ENCODE measurements at places on chromosomes 5 and 9.

DNA sequence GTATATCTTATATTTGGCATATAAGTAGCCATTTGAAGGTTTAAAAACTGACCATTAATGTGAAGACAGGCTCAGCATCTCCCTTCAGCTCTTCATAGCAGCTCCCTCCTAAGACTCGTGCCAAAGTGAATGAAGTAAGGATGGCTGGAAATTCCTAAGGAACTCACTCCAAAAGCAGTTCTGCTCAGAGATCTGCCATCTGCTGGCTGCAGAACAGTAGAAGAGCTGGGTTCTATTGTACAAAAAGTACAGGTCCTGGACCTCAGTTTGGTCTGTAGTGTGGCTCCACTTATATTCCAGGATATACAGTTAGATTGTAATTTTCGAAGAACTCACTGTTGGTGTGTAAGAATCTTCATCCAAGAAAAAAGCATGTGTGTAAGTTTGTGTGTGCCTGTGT, 104.9 kb upstream of the RUSC2 start:
- DNase-seq, result no peak

DNA sequence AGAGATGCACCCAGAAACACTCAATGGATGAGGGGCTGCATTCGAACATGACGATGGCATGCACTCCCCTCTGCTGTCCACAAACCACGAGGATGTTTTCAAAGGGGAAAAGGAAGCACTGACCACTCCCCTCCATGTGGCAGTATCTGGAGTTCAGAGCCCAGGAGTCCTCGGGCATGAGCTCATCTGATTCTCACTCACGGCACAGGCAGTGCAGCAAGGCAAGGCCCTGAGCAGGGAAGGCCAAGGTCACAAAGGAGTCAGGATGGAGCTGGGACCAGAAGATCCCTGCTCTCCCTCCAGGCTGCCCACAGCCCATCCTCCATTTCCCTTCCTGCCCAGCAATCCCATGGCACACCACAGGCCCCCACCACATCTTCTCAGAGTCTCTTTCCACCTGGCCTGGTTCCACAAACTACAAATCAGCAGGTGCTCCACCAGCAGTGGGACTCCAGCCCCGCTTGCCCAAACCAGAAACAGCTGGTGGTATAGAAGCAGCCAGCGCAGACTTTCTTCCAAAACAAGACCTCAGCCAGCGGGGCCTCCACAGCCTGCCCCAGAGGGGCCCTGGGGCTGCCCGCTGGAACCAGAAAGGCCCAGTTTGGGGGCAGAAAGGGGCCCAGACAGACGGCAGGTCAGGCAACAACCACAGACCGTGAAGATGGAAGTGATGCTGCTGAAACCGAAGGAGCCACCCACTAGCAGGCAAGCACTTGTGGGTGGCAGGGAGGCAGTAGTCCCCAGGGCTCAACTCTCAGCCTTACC, 12.2 kb downstream of the TNIP1 start:
- DNase-seq, result no peak

DNA sequence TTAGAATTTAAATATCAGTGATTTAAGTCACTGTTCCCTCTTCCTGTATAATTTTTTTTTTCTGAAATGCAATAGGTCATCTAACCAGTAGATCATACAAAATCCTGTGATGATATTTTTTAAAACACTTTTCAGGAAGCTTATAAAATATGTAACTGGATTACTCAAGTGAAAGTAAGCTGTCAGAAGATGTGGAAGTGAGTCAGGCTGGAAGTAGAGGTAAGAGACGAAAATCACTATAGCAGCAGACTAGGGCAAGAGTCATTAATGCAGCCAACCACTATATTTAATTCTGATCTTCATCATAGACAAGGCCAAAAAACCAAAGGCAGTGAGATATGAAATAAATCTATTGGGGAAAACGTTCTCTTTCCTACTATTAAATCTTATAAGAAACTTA, 65.7 kb upstream of the C6 start:
- no peak for DNase-seq

DNA sequence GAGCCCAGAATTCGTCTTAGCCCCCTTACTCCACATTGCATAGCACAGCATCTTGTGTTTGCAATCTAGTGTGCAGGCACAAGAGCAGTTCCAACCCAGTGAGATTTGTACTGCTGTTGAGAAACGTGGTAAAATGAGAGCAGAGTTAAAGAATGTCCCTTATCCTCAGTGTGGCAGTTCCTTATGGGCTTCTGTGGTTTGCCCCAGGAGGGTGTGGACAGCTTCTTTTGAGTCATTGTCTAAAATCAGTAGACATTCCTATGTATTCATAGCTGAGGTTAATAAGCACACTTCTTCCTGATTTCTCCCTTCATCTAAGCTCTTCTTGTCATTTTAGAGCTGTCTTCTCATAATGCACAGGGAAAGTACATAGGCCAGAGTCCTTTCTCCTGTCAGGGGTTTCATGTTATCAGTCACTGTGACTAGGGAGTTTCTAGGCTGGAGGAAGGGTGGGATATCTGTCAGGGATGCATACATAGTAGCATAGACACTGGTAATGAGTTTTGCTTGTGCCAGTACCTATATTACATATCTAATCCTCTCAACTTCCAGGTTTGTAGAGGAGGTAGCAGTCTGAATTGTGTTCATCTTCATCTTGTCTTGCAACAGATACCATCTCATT, 2.0 kb upstream of the CAVIN4 start:
- no peak for DNase-seq

- DNase-seq, result peak; percentile 79
These were observed 473 bp downstream of the IRGM start for GRCh38 chr5:150846654-150847333.

- DNase-seq, result no peak
These were observed 555.1 kb upstream of the CTNND2 start for GRCh38 chr5:12459326-12459725.

DNA sequence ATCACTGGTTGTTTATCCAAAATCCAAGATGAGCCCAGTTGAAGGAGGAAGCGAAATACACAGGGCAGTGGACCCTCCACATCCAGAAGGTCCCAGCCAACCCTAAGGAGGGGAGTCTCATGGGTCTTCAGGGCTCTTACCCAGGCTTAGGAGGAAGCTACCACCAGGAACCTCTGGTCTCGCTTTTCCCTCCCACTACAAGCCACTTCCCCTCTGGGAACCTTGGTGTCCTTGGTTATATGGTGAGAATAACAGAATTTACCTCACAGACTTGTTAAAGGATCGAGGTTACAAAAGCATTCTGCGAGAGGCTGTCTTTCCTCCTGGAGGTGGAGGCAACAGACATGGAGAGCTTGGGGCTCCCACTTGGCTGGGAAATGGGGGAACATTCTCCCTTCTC, 3.4 kb downstream of the HIGD2A start:
- no peak for DNase-seq

DNA sequence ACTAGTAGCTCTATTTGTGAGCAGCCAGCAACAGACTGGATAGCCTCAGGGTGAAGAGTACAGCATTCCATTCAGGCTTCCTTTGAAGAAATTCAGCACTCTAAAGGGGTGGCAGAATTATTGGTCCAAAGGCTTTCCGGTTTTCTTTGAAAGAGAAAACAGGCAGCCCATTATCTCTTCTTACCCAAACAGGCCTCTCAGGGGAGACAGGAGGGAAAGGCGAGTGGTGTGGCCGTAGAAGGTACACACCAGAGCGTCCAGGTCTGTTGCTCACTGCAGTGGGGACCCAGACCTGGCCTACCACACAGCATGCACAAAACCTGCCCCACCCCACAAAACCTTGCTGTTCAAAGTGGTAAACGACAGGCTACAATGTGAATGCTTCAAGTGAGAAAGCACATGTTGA, 83.3 kb downstream of the ZNF608 start:
- DNase-seq, result no peak

DNA sequence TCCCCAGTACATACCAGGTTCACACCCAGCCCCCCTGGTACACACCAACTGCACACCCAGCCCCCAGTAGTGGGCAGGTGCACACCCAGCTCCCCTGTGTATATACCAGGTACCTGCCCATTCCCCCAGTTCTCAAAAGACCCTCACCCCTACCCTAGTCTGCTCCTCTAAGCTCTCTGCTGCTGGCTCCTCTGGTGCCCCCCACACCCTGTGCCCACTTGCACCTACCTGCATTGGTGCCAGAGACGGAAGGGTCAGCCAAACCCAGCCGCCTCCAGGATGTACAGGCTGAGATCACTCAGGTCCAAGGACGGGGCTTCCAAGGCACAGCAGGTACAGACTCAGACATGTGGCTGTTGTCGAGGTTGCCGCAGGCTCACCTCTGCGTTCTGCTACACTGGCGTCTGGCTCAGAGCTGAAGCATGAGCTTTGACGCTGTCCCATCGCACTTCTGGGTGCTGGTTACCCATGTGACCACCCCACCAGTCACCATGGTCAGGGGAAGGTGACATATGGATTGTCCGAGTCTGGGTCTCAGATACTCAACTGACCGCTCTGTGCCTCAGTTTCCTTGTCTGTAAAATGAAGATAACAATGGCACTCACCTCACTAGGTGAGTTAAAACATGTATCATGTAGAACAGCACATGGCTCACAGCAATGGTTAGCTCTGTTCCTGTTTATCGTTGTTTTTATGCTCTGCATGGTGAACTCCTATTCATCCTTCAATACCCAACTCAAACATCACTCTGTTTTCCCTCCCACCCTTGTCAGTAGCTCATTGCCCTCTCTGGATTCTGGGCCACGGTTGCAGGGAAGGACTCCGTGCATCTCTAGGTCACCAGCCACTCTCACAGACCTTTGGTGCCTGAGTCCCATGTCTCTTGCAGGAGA, 45.3 kb upstream of the SUSD3 start:
- no peak for DNase-seq

- DNase-seq, result peak; percentile 11
These were observed 19.8 kb downstream of the IL12B start for GRCh38 chr5:159310511-159310910.

- no peak for DNase-seq
These were observed 16.2 kb upstream of the FSD1L start for GRCh38 chr9:105431424-105432246.

DNA sequence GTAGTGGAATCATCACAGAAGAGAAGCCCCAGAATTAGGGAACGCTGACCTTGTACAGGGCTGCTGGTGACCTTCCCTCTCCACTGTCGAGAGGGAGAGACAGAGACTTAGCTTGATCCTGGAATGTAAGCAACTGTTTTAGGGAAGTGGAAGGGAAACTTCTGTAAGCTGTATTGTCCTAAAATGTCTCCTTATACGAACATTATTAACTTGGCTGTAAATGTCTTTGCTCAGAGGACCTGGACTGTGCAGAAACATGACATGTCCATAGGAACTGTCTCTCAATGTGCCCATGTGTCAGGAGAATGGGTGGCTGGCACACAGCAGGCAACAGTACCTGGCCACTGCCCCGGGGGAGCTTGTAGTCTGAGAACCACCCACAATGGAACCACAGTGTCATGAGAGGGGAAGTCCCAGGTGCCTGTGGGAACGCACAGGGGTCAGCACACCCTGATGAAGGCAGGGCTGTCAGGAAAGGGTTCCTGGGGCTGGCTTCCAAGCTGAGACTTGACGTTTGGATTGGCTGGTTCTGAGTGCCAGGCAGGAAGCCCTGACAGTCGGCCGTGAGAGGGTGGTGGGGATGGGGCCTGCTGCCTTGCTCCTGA, 34.0 kb downstream of the DAP start:
- DNase-seq, result no peak

DNA sequence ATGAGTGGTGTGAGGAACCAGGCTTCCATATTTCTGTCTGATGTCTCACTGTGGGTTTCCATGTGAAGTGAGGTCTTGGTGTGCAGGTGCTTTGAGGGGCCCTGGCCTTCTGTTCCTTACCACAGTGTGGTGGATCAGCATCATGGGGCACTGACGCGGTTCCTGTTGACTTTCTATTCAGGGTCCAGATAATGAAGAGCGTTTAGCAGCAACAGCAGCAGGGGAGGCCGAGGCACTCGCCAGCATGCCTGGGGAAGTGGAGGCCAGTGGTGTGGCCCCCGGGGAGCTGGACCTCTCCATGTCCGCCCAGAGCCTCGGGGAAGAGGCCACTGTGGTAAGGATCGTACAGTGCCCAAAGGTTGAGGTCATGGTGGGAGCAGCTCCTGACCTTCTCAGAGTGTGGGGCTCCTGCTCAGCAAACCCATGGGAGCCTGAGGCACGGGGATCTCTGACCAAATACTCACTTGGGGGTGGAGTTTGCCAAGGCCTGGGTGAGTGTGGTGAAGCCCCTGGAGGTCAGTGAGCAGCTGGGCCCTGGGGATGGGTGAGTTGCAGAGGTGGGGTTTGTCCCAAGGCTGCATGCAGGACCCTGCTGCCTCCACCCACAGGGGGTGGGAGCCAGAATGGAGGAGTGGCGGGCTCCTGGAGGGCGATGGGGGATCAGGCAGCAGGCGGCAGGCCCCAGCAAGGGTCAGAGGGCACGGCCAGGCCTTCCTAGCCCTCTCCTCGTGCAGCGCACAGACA, 61.2 kb downstream of the COL15A1 start:
- DNase-seq, result no peak

DNA sequence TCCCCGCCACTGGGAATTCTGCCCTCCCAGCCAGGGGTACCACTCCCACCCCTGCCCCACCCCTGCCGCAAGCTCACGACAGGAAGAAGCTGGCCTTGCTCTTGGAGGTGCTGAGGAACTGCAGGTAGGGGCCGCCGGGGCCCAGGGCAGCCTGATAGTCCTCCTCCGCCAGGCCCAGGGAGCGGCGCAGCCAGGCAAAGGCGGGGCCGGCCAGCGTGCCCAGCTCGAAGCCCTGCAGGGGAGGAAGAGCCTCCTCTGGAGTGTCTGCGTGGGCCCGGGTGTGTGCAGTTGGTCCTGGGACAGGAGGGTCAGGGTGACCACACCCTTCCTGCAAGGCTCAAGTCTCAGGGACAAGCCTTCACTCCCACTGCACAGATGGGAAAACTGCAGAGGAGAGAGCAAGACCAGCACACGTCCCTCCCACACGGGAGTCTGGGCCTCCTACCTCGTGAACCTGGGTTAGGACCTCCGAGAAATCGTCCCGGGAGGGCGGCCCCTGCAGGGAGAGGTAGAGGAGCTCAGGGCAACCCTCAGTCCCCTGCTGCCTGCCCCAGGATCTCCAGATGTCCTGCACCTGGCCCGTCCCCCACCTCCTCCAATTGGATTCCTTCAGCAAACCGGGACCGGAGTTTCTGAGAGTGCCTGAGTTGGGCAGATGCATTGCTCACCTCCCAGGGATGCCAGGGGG, 2.4 kb downstream of the PIP5KL1 start:
- DNase-seq, result no peak

Data from CD4-positive, alpha-beta T cell treated with Interleukin-15 for 4 hours (primary cell).